ENCODE measurements at places on chromosomes 1 and 21. TPM values are rescaled to one million over a fixed set of nuclear protein-coding genes. Genes with fewer than 3 reads are reported as not detected.

Gene HES5
- total RNA-seq, result 41.2 TPM

Gene PRCC
- total RNA-seq, result 14.3 TPM

Gene PLEKHN1
- not detected for total RNA-seq

Gene TLCD4
- 15.9 TPM for total RNA-seq

Gene COL6A2
- 15.5 TPM for total RNA-seq

Gene SYCP1
- not detected for total RNA-seq

Gene HEYL
- total RNA-seq, result 0.41 TPM

Gene FCGR1A
- 3.3 TPM for total RNA-seq

Gene RNF186
- not detected for total RNA-seq

Gene RAP1GAP
- 18.8 TPM for total RNA-seq

Gene SEMA6C
- total RNA-seq, result 16.7 TPM

Gene CLDN8
- not detected for total RNA-seq

Gene SLC45A1
- total RNA-seq, result 8.6 TPM

Gene HES3
- total RNA-seq, result not detected

Gene LAMC2
- total RNA-seq, result 2.0 TPM

Gene RNF223
- total RNA-seq, result not detected

Gene ATAD3A
- 9.0 TPM for total RNA-seq

Gene KRTAP11-1
- not detected for total RNA-seq

Gene ANGPTL1
- 2.0 TPM for total RNA-seq

Gene TPRG1L
- total RNA-seq, result 23.6 TPM

Gene KIF17
- 10.2 TPM for total RNA-seq

Gene SLAMF9
- not detected for total RNA-seq

Gene RAB25
- total RNA-seq, result not detected

Gene DCST1
- not detected for total RNA-seq

Gene TTLL10
- not detected for total RNA-seq

Gene DNASE2B
- total RNA-seq, result not detected

Gene FNBP1L
- 254 TPM for total RNA-seq

All from frontal cortex (tissue), 4 donors.